ENCODE measurements at places on chromosomes 13 and 19. TPM values are rescaled to one million over a fixed set of nuclear protein-coding genes. Genes with fewer than 3 reads are reported as not detected.

Gene SLC17A7
- total RNA-seq: 188 TPM

Gene ODAD3
- 2.6 TPM for total RNA-seq

Gene GGACT
- total RNA-seq: 5.2 TPM

Gene ZNF723
- not detected for total RNA-seq

Gene ZFP14
- 14.3 TPM for total RNA-seq

Gene TNFSF13B
- 0.47 TPM for total RNA-seq

Gene SHC2
- 343 TPM for total RNA-seq

Gene LGALS14
- not detected for total RNA-seq

Gene LILRB5
- total RNA-seq: 0.17 TPM

All from glutamatergic neuron (in vitro differentiated cells).